ENCODE measurements at places on chromosomes 1 and 21.

- DNase-seq, result no peak
Measured at GRCh38 chr1:39214021-39214713, 9.7 kb downstream of the MACF1 start.

GRCh38 chr21:25292396-25292795 lies 314.9 kb downstream of the MRPL39 start:
- DNase-seq, result no peak

GRCh38 chr1:201736707-201737320 lies 92.1 kb upstream of the IPO9 start:
- DNase-seq, result no peak

GRCh38 chr1:23169727-23170335 lies 1.2 kb upstream of the LUZP1 start:
- DNase-seq, result no peak

DNA sequence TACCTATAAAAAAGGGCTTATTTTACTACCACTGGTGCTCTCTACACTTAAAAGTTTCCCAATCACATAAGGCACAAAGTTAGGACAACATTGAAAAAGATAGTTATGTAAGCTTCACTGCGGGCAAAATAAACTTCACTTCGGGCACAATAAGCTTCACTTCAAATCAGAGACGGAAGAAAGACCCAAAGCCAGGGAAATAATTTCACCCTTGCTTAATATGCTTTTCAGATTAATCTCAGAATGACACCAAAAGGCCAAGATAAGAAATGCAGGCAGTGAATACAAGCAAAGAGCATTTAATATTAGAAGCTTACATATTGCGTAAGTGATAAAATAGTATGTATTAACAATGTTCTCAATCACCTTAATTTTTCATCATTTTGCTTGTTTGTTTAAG lies 444.2 kb downstream of the SETD4 start:
- DNase-seq, result no peak
